ENCODE measurements at places on chromosomes 1 and 21.

DNA sequence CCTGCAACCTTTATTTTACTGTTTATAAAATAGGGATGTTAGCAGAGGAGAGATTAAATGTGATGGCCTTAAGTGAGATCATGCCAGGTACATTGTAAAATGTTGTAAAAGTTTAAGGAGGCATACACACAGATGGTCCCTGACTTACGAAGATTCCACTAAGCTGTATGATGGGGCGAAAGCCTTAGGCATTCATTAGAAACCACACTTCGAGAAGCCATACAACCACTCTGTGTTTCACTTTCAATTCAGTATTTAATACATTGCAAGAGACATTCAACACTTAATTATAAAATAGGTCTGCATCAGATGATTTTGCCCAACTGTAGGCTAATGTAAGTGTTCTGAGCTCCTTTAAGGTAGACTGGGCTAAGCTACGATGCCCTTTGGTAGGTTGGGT lies 3.7 kb downstream of the SMPDL3B start:
- DNase-seq = no peak

- DNase-seq = no peak
Observed at GRCh38 chr1:232877365-232878028, 72.3 kb downstream of the MAP10 start.

- DNase-seq = no peak
Observed at GRCh38 chr1:67764633-67765032, 68.6 kb downstream of the GNG12 start.

DNA sequence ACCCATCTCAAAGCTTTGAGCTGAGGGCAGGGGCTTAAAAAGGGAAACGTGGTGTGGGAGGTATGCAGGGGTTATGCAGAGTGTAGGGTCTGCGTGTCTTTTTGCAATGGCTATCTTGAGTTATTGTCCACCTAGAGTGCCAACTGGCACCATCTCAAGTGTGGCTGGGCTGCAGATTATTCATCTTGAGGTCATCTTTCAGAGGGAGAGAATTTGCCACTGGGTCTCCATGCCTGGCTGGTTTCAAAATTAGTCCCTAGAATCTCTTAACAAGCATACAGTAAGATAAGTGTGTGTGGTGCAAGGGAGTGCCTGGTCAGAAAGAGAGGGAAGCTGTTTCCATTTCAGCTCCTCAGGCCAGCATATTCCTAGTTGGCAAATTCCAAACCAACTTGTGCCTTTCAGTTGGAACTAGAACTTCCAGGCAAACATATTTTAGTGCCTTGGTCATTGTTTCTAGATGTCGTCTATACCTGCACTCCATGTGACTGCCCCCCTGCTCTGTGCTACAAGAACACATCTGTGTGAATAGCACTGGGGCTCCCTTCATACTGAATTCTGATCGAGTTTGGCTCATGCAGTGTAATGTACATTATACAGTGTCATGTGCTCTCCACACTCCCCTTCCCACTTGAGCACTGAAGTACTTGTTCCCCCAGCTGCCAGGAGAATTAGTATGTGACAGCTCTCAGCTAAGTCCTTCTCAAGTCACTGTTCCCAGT lies 5.0 kb upstream of the OR2T8 start:
- DNase-seq = no peak

DNA sequence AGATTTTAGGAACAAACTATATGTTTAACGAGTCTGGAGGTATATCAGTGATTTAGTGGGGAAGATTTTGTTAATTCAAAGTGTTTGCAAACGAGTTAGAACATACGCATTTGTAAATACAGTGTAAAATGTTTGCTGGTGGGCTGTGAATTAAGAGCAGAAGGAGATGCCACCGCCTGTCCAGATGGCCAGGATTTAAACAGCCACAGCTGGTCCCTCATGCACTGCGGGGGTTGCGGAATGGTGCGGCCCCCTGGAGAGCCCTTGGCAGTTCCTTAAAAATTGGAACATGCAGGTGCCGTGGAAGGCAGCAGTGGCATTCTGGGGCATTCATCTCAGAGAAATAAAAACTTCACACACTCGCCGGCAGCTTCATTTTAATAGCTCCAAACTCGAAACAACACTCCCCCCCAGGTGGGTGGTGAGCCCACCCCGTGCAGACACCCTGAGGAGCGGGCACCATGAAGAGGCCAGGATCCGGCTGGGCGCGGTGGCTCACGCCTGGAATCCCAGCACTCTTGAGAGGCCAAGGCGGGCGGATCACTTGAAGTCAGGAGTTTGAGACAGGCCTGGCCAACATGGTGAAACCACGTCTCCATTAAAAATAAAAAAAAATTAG lies 3.5 kb upstream of the C1orf159 start:
- no peak for DNase-seq

DNA sequence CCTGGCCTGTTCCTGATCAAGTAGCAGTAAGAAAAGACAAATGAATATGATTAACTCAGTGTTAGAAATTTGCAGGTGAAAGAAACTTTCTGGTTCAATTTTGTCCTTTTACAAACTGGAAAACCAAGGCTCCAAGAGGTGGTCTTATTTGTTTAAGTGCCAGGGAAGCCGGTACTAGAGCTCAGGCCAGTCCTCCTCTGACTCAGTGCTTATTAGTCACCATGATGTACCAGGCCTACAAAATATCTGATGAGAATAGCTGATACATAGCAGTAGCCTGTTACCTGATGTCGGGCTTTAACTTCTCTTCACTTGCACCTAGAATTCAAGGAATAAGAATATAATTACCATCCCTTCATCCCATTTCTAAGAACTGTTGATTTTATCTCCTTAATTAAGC lies 394.8 kb downstream of the LMX1A start:
- DNase-seq = no peak

DNA sequence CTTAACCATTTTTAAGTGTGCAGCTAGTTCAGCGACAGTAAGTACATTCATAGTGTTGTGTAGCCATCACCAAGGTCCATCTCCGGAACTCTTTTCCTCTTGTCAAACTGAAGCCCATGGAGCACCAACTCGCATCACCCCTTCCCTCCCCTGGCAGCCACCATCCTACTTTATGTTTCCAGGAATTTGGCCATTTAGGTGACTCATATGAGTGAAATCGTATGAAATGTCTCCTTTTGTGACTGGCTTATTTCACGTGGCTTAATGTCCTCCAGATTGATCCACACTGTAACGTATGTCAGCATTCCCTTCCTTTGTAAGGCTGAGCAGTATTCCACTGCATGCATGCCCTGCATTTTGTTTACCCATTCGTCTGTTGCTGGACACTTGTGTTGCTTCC lies 2.5 kb downstream of the COL6A2 start:
- DNase-seq = no peak

- DNase-seq = no peak
Observed at GRCh38 chr1:201389051-201389450, 10.1 kb downstream of the LAD1 start.

DNA sequence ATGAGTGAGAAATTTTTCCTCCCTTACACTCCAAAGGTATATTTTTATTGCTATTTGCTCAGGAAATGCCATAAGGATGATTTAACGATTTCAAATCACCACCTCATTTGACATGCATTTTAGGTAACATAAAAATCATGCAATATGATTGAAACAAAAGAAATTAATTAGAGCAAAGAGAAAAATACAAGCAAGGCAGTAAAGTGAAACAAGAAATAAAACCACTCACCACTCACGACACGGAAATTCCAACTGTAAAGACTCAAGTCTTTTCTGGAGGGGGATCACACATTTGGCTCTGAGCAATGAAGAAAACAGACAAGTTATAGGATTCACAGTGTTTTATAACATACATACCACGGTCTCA lies 86.8 kb upstream of the ARHGAP29 start:
- no peak for DNase-seq

DNA sequence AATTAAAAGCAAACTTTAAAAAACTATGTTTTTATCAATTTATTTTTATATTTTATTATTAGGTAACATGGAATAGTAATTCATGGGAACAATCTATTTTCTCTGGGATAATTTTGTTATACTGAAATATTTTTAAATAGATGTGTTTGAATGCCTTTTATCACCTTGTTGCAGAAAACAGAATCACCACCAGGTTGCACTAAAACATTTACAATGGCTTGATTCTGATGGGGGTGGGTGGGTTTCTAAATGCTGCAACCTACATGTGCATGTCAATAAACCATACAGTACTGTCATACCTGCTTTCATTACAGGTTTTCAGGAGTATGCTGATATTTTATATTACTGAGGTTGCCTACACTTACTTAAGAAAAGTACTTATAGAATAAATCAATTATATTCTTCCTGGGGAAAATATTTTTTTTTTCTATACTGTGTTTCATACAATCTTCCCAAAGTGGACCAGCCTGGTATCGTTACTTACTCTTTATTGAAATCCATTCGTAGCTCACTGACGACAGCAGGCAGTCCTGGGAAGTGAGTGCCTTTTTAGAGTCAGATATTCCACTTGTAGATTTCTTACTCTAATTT lies 132.8 kb downstream of the PTPRC start:
- peak; percentile 51 for DNase-seq

DNA sequence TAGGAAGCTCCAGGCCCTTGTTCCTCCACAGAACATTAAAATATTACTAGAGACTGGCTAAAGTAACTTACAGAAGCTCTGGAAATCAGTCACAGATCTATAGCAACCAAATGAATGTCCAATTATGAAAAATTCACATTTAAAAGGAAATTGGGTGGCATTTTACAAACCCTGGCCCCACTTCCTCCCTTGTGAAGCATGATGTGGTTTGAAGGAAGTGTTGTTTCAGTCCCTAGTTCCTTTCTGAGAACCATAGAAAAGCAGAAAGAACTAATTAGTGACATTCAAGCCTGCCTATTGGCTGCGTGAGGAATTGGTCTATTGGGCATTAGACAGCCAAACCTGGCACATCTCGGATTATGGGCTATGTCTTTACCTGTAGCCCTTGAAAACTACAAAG lies 649.7 kb upstream of the NEGR1 start:
- DNase-seq = no peak

GRCh38 chr1:29889776-29890175 lies 653.5 kb downstream of the PTPRU start:
- no peak for DNase-seq

- DNase-seq = no peak
Observed at GRCh38 chr1:177133977-177134538, 30.5 kb downstream of the ASTN1 start.

DNA sequence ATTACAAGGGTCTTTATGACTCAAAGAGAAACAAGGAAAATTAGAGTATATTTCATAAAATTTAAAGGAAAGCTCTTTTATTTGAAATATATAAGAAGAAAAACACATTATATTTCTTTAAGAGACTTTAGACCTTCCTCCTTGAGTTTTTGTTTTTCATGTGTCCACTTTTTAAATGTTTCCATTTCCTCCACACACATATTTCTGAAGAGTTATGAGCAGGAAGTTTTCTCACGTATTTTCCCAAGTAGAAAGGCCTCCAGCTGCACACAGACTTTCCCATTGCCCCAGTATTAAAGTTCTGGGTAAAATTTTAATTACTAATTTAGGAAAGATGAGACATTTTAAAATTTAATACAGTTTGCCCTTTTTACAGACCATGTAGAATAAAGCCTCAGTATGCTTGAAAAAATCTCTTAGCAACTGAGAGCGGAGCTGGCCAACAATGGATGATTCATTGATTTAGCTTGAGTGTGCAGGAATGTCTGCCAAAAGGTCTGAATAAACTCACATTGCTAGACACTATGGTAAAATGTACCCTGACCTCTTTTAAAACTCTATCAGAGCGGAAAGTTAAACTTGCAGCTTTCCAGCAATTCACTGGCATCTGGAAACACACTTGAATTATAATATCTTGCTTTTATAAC lies 57.9 kb downstream of the DDAH1 start:
- DNase-seq = no peak

- DNase-seq = no peak
Observed at GRCh38 chr1:212698467-212699103, 1.1 kb downstream of the BATF3 start.

- DNase-seq = no peak
Observed at GRCh38 chr1:201647094-201647493, 108.2 kb downstream of the NAV1 start.

GRCh38 chr1:21913258-21913657 lies 23.9 kb downstream of the HSPG2 start:
- DNase-seq = no peak

DNA sequence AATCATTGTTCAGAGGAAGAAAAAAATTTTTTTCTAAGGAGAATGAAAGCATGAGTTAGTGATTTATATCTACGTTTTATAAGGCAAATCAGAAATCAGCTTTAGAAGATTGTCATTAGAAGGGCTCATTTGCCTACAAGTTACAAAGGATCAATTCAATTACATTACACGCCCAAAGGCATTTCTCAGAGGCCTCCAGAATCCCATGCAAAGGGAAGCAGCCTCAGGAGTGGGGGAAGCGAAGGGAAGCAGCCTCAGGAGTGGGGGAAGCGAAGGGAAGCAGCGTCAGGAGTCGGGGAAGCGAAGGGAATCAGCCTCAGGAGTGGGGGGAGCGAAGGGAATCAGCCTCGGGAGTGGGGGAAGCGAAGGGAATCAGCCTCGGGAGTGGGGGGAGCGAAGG lies 206.2 kb downstream of the GREM2 start:
- DNase-seq = no peak

- DNase-seq = no peak
Observed at GRCh38 chr1:2492091-2492490, 16.0 kb downstream of the PLCH2 start.

- DNase-seq = no peak
Observed at GRCh38 chr1:19467199-19468187, 17.8 kb downstream of the CAPZB start.

GRCh38 chr21:46392921-46393320 lies 65.8 kb upstream of the DIP2A start:
- no peak for DNase-seq

GRCh38 chr1:37255868-37256267 lies 218.5 kb upstream of the ZC3H12A start:
- DNase-seq = no peak

GRCh38 chr1:245566952-245567351 lies 412.2 kb downstream of the KIF26B start:
- DNase-seq = no peak

GRCh38 chr1:118136187-118136941 lies 48.7 kb downstream of the SPAG17 start:
- DNase-seq = no peak

- DNase-seq = no peak
Observed at GRCh38 chr1:100009458-100009857, 39.7 kb downstream of the SLC35A3 start.

DNA sequence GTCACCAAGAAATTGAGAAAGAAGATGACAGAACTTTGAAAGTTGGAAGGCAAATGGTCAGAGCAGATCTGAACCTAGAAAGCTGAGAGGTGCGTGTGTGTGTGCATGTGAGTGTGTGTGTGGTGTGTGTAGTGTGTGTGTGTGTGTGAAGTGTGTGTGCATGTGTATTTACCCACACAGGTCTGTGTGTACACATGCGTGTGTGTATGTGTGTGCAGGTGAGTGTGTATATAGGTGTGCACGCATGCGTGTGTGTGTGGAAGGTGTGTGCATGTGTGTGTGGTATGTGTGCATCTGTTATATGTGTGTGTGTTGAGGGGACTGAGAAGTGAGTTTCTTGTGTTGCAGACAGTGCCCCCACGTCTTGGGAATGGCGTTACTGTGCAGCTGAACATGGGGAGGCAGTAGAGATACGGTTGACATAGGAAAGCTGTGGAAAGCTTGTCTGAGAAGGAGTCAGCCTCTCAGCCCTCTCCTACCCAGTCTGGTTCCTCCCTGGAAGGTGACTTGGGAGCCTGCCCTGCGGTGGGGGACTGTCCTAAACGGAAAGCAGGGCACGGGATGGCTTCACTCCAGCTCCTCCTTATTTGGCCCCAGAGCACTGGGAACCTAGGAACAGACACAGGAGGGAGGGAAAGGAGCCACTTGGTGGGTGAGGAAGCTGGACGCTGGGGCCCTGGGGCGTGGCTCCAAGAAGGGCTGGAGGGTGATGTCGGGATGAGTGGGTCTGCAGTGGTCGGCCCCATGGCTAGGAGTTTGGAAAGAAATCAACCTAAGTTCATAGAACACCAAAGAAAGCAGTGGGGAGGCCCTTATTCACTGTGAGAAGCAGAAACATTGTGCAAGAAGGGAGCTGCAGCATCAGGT lies 97.2 kb downstream of the PCBP3 start:
- DNase-seq = no peak

Data from hematopoietic multipotent progenitor cell treated with erythropoietin and hydrocortisone succinate and interleukin-3 and kit ligand, for 8 days (in vitro differentiated cells).